ENCODE measurements at places on chromosomes 5 and 9. TPM values are rescaled to one million over a fixed set of nuclear protein-coding genes. Genes with fewer than 3 reads are reported as not detected.

The GLDC gene
- total RNA-seq: 0.94 TPM

The UBAC1 gene
- 38.0 TPM for total RNA-seq

The SLC25A48 gene
- total RNA-seq: not detected

The FAXDC2 gene
- total RNA-seq: 0.84 TPM

The PCDHB4 gene
- 0.34 TPM for total RNA-seq

The RMRP gene
- 1,810 TPM for total RNA-seq

The SHISAL2B gene
- not detected for total RNA-seq

The NSD1 gene
- total RNA-seq: 17.9 TPM

The TAF11L14 gene
- total RNA-seq: not detected

The ENTR1 gene
- total RNA-seq: 48.7 TPM

The FST gene
- 230 TPM for total RNA-seq

The TNFSF15 gene
- total RNA-seq: 1.6 TPM

The PIP5K1B gene
- total RNA-seq: not detected

The PTGR1 gene
- 53.1 TPM for total RNA-seq

The SHROOM1 gene
- total RNA-seq: 11.2 TPM

The IRX2 gene
- 32.3 TPM for total RNA-seq

The GMCL2 gene
- total RNA-seq: not detected

The EQTN gene
- 0.23 TPM for total RNA-seq

The ALDH1B1 gene
- total RNA-seq: 21.1 TPM

The CARD9 gene
- total RNA-seq: 0.19 TPM

The SH3RF2 gene
- total RNA-seq: 25.8 TPM

The KYAT1 gene
- total RNA-seq: 19.3 TPM

The PCDHGA8 gene
- total RNA-seq: 0.08 TPM

The S100Z gene
- total RNA-seq: not detected

The SMIM33 gene
- not detected for total RNA-seq

The WNT8A gene
- not detected for total RNA-seq

The ABCA1 gene
- 10.1 TPM for total RNA-seq

The MTRR gene
- total RNA-seq: 27.3 TPM

The IFNA13 gene
- total RNA-seq: not detected

The RORB gene
- not detected for total RNA-seq

The FGF1 gene
- not detected for total RNA-seq

The RELL2 gene
- total RNA-seq: 5.6 TPM

The HARS2 gene
- 27.2 TPM for total RNA-seq

The CYLC2 gene
- not detected for total RNA-seq

The HOMER1 gene
- 6.3 TPM for total RNA-seq

The OR1J1 gene
- not detected for total RNA-seq

The PCDHA7 gene
- not detected for total RNA-seq

The PCDHGA12 gene
- 1.6 TPM for total RNA-seq

The PKD2L2 gene
- not detected for total RNA-seq

The SPINK13 gene
- not detected for total RNA-seq

The MZB1 gene
- total RNA-seq: not detected

The ROR2 gene
- total RNA-seq: not detected

The RHOBTB3 gene
- 0.39 TPM for total RNA-seq

The TMOD1 gene
- not detected for total RNA-seq

The DRD1 gene
- total RNA-seq: not detected

The PLAC8L1 gene
- 0.23 TPM for total RNA-seq

Data from hair follicular keratinocyte (primary cell).